Thoracic aorta endothelial cell (primary cell): ENCODE measurements at places on chromosomes 16 and 17. TPM values are rescaled to one million over a fixed set of nuclear protein-coding genes. Genes with fewer than 3 reads are reported as not detected.

The CAPN15 gene
- 42.2 and 70.2 TPM in 2 replicates for total RNA-seq

The SLFN12L gene
- under 0.01 TPM in 1 of 2 replicates, not detected in the other for total RNA-seq

The KRT35 gene
- not detected in 2 replicates for total RNA-seq

The FGF11 gene
- total RNA-seq = 0.22 and 0.27 TPM in 2 replicates

The OTOP3 gene
- not detected in 2 replicates for total RNA-seq

The CDH13 gene
- total RNA-seq = 59.2 and 142 TPM in 2 replicates

The KRT40 gene
- total RNA-seq = not detected in 2 replicates
